Transverse colon (tissue), 4 donors: ENCODE measurements at places on chromosomes 5 and 9. TPM values are rescaled to one million over a fixed set of nuclear protein-coding genes. Genes with fewer than 3 reads are reported as not detected.

- no peak for DNase-seq
- H3K4me3 ChIP-seq: no peak overlapping the region
- H3K4me1 ChIP-seq: peaks cover 4% of the 10 kb centered on the region
Observed at GRCh38 chr9:6552033-6552432, 93.5 kb downstream of the GLDC start.

- no peaks in the 10 kb centered on the region for H3K27me3 ChIP-seq
- no peak for DNase-seq
- no peak overlapping the region for H3K27ac ChIP-seq
- H3K4me1 ChIP-seq: no peaks in the 10 kb centered on the region
Observed at GRCh38 chr5:137792303-137792702, 38.1 kb upstream of the HNRNPA0 start.

DNA sequence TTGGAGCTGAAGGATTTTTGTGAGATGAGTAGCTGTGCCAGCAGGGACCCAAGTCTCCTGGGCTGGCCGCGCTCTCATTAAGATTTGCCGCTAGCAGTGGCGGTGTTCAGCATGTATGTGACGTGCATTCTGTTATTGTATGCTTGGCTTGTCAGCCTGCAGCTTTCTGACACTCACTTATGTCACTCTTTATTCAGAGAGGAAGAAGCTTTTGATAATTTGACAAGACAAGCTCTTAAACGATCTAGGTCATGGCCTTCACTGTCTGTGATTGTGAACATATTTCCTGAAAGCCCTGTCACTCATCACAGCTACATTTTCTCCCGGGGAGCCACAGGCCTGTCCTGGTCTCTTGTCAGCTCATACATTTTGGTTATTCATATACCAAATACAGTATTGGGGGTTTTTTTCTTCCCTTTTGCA lies 98.2 kb upstream of the GRHPR start:
- H3K36me3 ChIP-seq: peaks cover 5% of the 10 kb centered on the region
- no peak for DNase-seq
- no peaks in the 10 kb centered on the region for H3K27me3 ChIP-seq
- H3K4me1 ChIP-seq: peaks cover 6% of the 10 kb centered on the region
- H3K27ac ChIP-seq: no peak overlapping the region
- no peak overlapping the region for H3K4me3 ChIP-seq

The MCIDAS gene
- total RNA-seq: not detected

DNA sequence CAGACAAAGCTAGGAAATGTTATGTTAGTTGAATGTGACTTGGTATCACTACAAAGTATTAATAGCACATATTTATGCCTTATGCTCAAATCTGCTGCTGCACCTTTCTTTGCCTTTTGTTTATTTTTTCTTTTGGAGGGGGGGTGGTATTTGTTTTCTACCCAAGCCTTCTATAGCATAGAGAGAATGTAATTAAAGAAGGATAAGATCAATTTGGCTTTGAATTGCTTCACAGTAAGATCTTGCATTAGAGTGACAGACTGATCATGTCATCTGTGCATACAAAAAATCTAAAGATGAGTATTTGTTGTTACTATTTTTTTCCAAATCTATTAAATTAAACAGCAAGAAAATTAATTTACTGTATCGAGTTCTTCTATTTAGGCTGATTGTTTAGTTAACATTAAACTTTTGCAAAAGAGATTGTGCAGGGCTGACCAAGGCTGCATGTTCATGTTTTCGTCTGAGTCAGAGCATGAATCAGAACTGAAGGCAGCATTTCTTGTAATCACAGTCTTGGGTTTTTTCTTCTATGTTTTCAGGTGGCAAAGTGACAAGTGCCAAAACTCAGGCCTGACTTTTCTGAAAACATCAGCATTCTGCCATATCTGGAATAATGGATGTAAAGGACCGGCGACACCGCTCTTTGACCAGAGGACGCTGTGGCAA lies 1007.1 kb upstream of the WWC1 start:
- H3K27ac ChIP-seq: no peak overlapping the region
- no peak for DNase-seq
- H3K4me1 ChIP-seq: no peaks in the 10 kb centered on the region
- no peaks in the 10 kb centered on the region for H3K36me3 ChIP-seq

The SLC6A18 gene
- total RNA-seq: not detected

GRCh38 chr9:134215699-134216448 lies 51.5 kb upstream of the RNU6ATAC start:
- DNase-seq: no peak
- no peaks in the 10 kb centered on the region for H3K36me3 ChIP-seq
- H3K27ac ChIP-seq: peak overlapping the region; percentile 67
- H3K4me1 ChIP-seq: peaks cover 6% of the 10 kb centered on the region
- no peaks in the 10 kb centered on the region for H3K27me3 ChIP-seq

The FOXD1 gene
- total RNA-seq: not detected

The BAAT gene
- not detected for total RNA-seq

- peaks cover 49% of the 10 kb centered on the region for H3K36me3 ChIP-seq
- no peak overlapping the region for H3K4me3 ChIP-seq
- DNase-seq: no peak
Observed at GRCh38 chr5:119129770-119130169, 58.9 kb downstream of the DMXL1 start.

- H3K27ac ChIP-seq: peak overlapping the region; percentile 84
- DNase-seq: no peak
- H3K4me3 ChIP-seq: peak overlapping the region; percentile 52
- H3K36me3 ChIP-seq: no peaks in the 10 kb centered on the region
- no peaks in the 10 kb centered on the region for H3K27me3 ChIP-seq
- H3K4me1 ChIP-seq: peaks cover 11% of the 10 kb centered on the region
Observed at GRCh38 chr9:21030389-21031035, 928 bp downstream of the HACD4 start.

The SLC27A6 gene
- not detected for total RNA-seq

The GARNL3 gene
- total RNA-seq: 13.2 TPM

DNA sequence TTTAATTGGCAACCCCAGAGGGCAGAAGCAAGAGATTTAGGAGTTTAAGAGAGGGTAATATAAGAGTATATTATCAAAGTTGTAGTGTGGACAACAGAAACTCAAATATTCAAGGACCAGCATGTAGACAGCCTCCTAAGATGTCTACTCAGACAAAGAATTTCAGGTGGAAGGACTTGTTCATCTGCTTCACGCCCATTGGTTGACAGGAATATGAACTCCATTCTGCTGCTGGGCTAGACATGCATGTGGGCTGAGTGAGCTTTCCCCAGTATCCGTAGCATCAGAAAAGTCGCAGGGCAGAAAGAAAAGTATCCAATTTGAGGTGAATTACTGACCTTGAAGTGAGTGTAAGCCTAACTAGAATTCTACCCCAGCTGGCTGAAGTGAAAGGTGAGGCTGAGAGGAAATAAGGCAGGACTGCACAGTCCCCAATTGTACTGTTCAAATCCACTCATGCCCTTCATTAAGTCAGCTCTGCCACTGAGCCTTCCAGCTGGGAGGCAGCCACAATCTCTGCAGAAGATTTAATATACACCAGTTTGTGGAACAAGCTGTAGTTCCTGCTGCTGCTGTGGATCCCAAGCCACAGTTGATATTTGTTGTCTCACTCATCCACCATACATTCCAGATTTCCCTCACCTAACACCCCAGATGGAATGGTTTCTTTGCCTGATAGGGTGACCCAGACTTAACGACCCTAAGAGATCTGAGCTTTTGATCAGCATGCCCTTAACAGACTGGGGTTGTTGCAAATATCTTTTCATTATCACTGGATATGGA lies 41.2 kb downstream of the PDCD1LG2 start:
- H3K27ac ChIP-seq: no peak overlapping the region
- DNase-seq: no peak
- H3K4me1 ChIP-seq: no peaks in the 10 kb centered on the region
- H3K36me3 ChIP-seq: no peaks in the 10 kb centered on the region
- H3K4me3 ChIP-seq: no peak overlapping the region

The RASGEF1C gene
- total RNA-seq: 3.0 TPM

GRCh38 chr5:78334811-78335210 lies 25.6 kb upstream of the SCAMP1 start:
- H3K4me3 ChIP-seq: no peak overlapping the region
- H3K27ac ChIP-seq: no peak overlapping the region
- H3K27me3 ChIP-seq: no peaks in the 10 kb centered on the region
- no peak for DNase-seq
- H3K36me3 ChIP-seq: no peaks in the 10 kb centered on the region

DNA sequence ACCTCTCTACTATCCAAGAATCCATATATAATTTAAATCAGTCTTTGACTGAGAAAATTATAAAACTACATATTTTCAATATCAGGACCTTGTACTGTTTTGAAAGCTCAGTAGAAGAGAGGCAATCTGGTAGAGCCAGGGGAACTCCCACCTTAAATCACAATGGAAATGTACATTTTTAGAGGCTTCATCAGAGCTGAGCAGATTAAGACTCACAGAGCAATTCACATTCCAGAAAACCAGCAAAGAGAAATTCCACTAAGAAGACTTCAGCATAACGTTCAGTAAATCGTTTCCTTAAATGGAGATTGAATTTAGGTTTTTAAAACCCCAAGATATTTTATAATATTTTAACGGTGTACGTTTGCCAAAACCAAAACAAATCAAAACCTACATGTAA lies 227.8 kb upstream of the TRPM3 start:
- H3K36me3 ChIP-seq: no peaks in the 10 kb centered on the region
- no peak for DNase-seq
- H3K4me3 ChIP-seq: no peak overlapping the region
- no peaks in the 10 kb centered on the region for H3K27me3 ChIP-seq

GRCh38 chr5:154534457-154535050 lies 56.5 kb upstream of the HAND1 start:
- H3K4me1 ChIP-seq: no peaks in the 10 kb centered on the region
- no peak overlapping the region for H3K27ac ChIP-seq
- H3K36me3 ChIP-seq: no peaks in the 10 kb centered on the region
- no peak for DNase-seq
